ENCODE measurements at places on chromosomes 2 and 18.

GRCh38 chr2:35503311-35503710, 852.3 kb upstream of the CRIM1 start:
- no peak for DNase-seq

- DNase-seq = peak; percentile 77
These were observed 19.6 kb upstream of the NDUFV2 start for GRCh38 chr18:9082711-9083510.

DNA sequence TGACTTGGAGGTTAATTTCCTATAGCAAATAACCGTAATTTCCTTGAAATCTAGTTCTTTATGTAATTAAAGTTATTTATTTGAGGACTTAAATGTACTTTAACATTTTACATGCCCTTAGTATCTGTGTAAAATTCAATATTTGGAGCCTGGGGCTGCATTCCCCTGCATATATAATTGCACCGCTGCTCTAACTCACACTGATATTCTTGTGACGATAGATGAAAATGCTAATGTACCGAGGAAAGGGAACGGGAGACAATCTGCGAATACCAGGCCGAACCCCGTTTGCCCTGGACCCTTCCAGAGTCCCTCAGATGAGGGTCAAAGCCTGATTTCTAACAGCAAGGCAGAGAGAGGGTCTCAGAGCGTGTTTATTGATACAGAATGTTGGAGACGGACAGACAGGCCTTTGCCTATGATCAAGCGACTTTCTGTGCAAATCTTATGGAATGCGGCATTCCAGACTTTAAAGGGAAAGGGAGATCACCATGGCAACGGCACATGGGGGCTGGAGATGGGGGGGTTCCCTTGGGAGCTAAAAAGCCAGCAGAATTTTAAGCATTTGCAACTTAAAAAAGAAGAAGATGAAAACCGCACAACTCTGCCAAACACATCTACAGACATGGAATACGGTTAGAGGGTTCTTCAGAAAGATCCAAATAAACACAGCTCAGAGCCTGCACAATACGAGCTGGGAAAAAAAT, 57.6 kb upstream of the TWIST2 start:
- DNase-seq = no peak

- DNase-seq = no peak
These were observed 3.3 kb downstream of the TRIM54 start for GRCh38 chr2:27285481-27285880.

- no peak for DNase-seq
These were observed 108.3 kb downstream of the ARL4C start for GRCh38 chr2:234388591-234388990.

- DNase-seq = no peak
These were observed 75.5 kb upstream of the GLI2 start for GRCh38 chr2:120660056-120660694.

GRCh38 chr2:8312861-8313830, 368.7 kb upstream of the ID2 start:
- DNase-seq = no peak

- no peak for DNase-seq
These were observed 51.2 kb upstream of the GLI2 start for GRCh38 chr2:120684289-120685065.

DNA sequence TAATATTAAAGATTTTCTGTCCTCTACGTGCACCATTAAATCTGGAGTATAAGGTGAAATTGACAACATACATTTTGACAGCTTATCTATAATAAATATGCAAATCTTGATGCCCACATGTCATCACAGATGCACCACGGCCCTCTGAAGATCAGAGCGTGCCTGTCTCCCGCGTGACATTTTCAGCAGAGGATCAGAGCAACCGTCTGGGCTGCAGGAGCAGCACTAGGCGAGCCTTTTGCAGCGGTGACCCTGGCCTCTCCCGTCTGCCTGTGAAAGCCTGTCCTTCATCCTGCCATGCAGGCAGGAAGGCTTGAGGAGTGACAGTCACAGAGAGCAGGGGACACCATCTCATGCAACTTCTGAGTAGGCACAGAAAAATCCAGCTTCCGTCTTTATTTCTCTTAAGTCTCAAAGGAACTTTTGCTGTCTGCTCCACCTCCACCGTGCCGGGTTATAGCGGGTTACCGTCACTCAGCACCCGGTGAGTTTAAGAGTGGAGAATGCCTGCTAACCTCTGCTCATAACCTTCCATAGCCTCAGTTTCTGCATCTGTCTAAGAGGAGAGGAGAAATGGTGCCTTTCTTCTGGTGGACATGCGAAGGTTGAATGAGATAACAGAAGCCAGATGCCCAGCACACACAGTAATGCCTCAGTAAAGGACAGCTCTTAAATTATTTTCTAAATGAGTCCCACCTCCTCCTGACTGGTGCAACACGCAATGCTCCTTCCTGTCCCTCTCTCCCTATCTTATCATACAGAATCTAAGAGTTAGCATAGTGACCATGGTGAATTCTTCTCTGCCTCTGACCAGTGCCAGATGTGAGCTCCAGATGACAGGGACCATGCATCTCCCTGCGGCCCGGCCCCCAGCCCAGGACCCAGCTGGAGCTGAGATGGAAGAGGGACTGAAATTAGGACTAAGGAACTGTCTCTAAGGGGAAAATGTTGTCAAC, 43.8 kb downstream of the CELF4 start:
- DNase-seq = no peak

DNA sequence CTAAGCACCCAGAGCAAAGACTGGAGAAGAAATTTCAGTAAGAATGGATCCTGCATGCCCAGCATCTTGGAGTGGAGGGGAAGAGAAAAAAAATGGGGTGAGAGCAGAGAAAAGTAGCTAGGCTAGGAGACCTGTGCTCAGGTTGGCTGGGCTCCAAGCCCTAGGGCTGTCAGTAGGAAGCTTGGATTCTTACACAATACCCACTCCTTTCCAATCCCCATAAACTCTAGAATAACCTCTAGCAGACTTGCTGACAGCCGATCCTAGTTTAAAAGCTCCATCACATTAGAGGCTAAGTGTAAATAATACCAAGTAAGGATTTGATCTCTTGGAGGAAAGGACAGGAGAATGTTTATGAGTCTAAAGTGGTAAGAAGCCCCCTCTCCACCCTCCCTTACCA, 46.2 kb upstream of the NABP1 start:
- no peak for DNase-seq

DNA sequence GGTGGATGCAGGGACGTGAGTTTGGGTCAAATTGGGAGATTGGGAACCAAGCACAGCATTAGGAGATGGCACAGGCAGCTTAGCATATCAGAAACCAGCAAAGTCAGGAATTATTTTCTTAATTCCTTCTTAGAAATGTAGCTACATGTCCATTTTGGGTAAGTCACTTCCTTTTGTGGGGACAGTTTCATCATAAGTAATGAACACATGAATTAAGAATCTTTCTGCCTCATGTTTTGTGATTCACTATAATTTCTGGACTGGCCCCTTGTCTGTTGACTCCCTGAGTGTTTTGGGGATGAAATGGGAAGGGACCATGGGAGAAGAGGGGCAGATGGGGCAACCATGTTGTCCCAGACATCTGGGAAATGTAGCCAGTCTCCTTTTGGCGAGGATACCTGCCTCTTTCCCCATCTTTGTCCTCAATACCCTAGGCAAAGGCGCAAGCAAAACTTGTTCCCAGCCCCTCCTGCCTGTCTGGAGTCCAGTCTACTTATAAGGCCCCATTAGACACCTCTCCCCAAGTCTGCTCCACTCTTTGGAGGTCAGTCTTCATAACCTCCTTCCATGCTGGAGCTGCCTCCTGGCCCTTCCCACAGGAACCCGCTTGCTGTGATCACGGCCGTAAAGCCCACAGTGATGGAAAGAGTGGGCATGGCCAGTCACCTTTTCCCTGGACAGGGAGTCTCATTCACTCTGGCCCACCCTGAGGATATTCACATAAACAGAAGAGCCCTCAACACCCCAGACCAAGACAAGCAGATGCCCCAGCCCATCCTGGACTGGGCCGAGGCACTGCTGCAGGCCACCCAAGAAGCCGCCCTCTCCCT, 25.7 kb downstream of the MTHFD2 start:
- DNase-seq = no peak

DNA sequence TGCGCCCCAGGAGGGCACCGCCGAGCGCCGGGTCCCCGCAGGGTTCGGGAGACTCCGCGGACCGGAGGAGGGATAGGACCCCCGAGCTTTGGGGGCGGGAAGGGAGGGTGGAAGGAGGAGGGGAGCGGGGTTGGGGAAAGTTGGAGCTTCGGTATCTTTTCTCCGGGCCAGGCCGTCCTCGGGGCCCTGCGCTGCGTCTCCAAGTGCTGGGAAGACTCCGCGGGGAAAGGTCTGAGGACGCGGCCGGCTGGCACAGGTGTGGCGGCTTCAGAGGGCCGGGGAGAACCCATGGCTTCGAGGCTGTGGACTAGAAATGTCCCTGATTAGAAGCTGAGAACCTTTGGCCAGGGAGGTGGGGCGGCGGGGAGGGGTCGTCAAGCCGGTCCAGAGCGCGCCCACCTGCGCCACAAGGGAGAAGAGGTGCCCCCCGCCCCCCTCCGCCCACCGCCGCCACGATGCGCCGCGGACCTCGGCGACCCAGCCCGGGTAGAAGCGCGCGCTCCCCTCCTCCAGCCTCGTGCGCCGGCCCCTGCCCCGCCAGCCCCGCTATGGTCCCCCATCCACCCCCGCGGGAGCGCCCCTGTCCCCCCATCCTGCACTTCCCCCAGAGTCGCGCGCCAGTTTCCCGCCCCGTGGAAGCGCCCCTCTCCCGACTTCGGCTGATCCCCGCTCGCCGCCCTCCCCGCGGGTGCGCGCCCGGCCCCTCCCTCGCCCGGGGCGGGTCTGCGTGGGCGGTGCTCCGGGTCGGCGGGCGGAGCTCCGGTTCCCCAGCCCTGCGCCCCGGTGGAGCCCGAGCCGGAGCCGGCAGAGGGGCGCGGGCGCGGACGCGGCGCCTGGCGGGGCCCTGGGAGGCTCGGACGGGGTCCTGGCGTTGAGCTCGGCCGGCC, at the start of gene SNTG2:
Gene SNTG2 (plus strand): TSS at position 770 of the 887 bp plus-strand sequence. CDS start 148 bp downstream, outside the sequence.
- peak; percentile 49 for DNase-seq

DNA sequence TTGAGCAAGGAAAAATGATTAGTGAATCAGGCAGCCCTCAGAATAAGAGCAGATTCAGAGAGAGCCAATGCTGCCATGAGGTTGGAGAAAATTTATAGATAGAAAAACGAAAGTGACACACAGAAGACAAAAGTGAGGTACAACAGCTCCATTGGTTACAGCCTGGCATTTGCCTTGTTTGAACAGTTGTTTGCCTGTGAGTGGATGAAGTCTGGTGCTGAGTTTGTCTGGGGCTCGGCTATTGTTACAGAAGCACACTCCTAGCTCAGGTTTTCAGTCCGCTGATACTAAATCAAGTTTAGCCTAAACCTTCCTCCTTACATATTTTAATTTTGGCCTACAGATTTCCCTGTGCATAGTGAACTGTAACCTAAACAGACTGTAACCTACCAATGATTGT, 387.8 kb upstream of the RAB12 start:
- no peak for DNase-seq

GRCh38 chr2:111201214-111201613, 80.5 kb downstream of the BCL2L11 start:
- no peak for DNase-seq

DNA sequence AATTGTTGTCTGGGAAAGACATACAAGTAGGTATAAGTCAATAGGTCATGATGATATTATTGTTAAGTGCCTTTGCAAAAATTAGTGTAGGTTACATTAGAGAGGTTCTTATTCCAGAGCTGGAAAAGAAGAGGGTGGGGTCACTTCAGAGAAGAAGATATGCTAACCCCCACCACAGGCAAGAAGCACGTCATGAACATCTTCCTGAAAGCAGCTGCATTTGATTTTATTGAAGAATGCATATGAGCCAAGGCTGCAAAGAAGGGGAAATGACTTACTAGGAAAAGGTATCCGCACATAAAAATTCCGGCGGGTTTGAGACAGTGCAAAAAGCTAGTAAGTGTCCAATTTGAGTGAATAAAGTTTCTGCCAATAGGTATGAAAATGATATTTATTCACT, 195.3 kb upstream of the CDH2 start:
- DNase-seq = no peak

- DNase-seq = no peak
These were observed 7.7 kb downstream of the ATOH8 start for GRCh38 chr2:85761512-85761944.

GRCh38 chr2:169035887-169036286, 4.8 kb upstream of the ABCB11 start:
- no peak for DNase-seq

GRCh38 chr2:237573721-237574415, 7.5 kb downstream of the PRLH start:
- no peak for DNase-seq

All from CD4-positive, alpha-beta T cell treated with Interferon alpha-2 for 1 hour (primary cell).